ENCODE measurements at places on chromosomes 11 and 22. TPM values are rescaled to one million over a fixed set of nuclear protein-coding genes. Genes with fewer than 3 reads are reported as not detected.

DNA sequence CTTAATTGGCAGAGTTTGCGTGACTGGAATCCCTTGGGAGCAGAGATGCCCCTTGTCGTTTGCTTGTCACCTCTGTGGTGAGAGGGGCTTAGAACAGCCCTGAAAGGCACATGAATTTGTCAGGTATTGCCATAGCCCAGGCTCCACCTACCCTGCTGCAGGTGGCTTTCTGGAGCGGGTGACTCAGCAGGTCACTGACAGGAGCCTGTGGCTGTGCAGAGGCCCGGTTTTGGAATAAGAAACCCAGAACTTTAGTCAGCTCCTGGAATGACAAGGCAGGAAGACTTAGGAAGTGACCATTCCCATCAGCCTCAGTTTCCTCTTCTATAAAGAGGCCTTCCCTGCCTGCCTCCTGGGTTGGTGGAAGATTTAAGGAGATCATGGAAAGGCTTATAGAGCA, 539.7 kb downstream of the INSC start:
- no peaks in the 10 kb centered on the region for H3K27me3 ChIP-seq
- DNase-seq: no peak
- no peak overlapping the region for H3K27ac ChIP-seq

DNA sequence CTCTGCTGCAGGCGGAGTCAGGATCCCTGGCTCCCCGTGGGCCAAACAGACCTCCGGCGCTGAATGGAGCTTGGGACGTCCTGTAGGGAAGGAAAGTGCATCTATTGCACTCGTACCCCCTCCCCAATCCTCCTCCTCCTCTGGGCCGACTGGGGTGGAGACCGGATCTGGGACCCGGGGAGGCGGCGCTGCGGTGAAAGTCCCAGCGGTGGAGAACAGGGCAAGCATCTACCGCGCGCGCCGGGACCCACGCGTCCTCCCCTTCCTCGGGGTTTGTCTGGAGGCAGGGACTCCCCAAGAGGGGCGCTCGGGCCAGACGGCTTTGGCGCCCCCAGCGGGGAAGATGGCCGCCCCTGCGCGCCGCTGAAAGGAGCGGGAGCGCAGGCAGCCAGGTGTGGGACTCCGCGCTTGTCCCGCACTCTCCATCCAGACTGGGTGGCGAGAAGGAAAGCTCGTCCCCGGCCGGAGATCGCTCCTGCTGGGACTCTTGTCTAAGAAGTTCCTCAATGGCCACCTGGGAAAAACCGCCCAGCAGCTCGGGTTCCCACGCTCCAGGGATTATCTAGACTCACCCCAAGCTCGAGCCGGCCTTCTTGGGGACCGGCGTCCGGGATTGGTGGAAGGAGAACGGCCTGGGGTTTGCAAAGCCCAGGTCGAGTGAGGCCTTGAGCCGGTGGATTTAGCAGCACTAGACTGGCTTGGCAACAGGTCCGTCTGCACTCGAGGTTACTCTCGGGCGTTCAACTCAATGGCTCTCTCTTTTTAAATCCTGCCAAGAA, 718 bp downstream of the FADS2 start:
- H3K4me1 ChIP-seq: peaks cover 45% of the 10 kb centered on the region
- H3K4me3 ChIP-seq: peak overlapping the region; percentile 92
- H3K36me3 ChIP-seq: no peaks in the 10 kb centered on the region
- H3K27me3 ChIP-seq: peaks cover 23% of the 10 kb centered on the region

DNA sequence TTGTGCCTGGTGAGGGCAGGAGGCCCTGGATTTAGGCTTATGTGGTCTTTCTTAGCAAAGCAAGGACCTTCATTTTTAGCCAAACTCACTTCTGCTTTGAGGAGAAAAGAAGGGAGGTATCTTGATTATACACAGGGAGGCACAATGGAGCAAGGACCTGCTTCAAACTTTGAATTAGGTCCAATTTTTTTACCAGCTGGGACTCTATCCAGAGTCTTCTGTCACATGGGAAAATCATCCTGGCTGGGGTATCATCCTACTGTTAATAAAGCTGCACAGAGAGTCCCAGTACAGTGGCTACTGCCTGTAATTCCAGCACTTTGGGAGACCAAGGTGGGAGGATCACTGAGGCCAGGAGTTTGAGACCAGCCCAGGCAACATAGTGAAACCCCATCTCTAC, 87.8 kb downstream of the CWC15 start:
- H3K4me1 ChIP-seq: peaks cover 6% of the 10 kb centered on the region
- H3K4me3 ChIP-seq: no peak overlapping the region
- H3K27me3 ChIP-seq: peaks cover 1% of the 10 kb centered on the region
- peaks cover 5% of the 10 kb centered on the region for H3K36me3 ChIP-seq
- no peak for DNase-seq
- no peak overlapping the region for H3K27ac ChIP-seq

DNA sequence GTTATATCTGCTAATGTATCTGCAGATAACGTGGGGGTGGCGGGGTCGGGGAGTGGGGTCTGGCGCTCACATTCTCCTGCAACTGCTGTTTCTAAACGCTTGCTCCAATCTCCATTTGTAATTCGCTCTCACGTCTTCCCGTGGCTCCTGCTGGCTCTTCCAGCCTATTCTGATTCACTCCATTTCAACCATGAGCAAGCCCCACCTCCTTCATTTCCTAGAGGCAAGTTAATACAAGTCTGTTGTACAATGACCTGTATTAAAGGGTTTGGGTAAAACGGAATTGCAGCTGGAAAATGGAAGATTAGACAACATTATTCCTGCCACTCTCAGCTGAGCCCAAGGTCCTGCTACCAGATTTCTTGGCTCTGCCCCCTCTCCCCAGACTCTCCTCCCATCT, 132.3 kb downstream of the CSNK2A3 start:
- no peak for DNase-seq
- no peaks in the 10 kb centered on the region for H3K36me3 ChIP-seq

GRCh38 chr22:49608228-49608627, 219.4 kb downstream of the BRD1 start:
- H3K27me3 ChIP-seq: peaks cover 2% of the 10 kb centered on the region
- no peak for DNase-seq
- H3K4me1 ChIP-seq: no peaks in the 10 kb centered on the region
- peaks cover 5% of the 10 kb centered on the region for H3K36me3 ChIP-seq

DNA sequence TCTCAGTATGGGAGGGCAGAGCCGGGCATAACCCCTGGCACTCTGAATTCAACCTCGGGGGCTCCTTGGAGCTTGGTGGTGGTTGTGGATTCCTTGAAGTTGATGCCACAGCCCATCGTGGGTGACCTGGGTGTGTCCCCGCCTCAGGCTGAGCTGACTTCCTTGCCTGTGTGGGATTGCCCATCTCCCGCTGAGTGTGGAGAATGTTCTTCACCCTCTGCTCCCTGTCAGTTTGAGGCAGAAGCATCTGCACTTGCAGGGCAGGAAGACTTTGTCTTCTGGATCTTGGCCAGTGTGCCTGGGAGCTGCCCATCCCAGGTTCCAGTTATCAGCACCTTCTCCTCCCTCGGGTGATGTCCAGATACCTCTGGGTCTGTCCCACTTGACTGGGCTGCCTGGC, 25.3 kb downstream of the CD82 start:
- H3K27me3 ChIP-seq: peaks cover 6% of the 10 kb centered on the region
- no peak overlapping the region for H3K27ac ChIP-seq
- H3K4me3 ChIP-seq: no peak overlapping the region
- H3K36me3 ChIP-seq: no peaks in the 10 kb centered on the region
- peaks cover 34% of the 10 kb centered on the region for H3K4me1 ChIP-seq

GRCh38 chr11:61918938-61919704, 1.8 kb upstream of the RAB3IL1 start:
- peaks cover 13% of the 10 kb centered on the region for H3K27me3 ChIP-seq
- no peaks in the 10 kb centered on the region for H3K4me1 ChIP-seq
- no peak for DNase-seq
- H3K27ac ChIP-seq: no peak overlapping the region

The AQP11 gene
- total RNA-seq: 2.0 TPM

The MMP12 gene
- total RNA-seq: not detected

The C11orf42 gene
- total RNA-seq: not detected

The NAV2 gene
- 117 TPM for total RNA-seq
